ENCODE measurements at places on chromosomes 3 and 15.

- DNase-seq: no peak
Measured at GRCh38 chr3:146542179-146542578, 2.2 kb downstream of the PLSCR1 start.

DNA sequence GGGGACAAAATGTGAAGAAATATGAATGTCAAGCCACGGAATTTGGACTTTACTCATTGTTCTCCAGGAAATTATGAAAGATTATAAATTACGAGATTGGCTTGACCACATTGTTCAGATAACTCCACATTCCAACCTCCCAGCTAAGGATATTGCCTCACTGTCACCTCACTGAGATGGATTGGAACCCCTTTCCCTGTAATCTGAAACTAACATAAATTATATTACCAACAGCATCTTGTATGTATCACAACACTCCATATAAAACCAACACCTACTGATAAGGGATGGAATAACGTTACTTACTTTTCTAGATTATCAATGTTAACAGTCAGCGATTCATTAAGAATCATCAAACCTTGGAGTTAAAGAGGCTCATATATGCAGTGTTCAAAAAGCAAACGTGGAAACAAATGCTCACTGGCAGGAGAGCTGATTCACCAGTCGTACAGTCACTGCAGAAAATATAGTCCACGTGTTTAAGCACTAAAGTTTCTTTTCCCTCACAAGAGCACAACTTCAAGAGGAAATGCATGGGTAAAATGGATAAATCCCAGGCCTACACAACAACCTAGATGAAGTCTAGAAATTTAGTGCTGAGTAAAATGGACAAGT, 451.5 kb downstream of the FGF12 start:
- no peak for DNase-seq

GRCh38 chr15:41104234-41104633, 11.8 kb downstream of the INO80 start:
- no peak for DNase-seq

DNA sequence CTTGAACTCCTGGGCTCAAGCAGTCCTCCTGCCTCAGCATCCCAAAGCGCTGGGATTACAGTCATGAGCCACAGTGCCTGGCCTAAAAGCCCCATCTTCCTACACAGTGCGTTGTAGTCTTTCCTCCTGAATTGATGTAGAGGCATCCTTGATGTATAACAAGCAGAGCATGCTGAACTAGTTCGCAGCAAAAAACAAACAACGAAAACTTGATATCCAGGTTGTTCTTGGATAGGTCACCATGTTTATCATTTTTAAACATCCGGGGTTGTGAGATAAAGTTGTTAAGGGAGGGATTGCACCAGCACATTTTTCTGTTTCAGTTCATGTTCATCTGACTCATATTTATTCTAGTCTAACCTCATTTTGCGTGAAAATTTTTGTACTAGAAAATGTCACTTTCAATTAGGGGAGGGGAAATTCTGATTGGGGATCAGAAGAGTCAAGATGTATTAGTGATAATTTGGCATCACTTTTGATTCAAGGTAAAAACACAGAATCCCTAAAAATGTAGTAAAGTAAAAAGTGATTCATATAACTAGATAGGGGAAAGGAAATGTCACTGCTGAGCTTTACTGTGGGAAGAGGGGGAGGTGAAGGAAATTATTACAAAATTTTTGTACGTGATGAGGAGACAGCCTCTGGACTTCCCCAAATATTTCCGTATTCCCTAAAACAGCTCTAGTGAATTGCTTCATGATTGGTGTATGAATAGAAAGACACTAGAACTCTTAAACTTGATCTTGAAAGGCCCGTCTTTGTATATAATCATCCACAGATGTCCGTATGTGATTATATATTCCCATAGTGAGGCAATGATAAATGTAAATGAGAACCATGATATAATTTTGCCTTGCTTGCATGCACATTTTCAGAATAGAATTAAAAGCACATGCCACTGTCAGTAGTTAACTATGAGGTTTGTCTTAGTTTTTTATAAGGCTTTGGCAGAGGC, 22.9 kb downstream of the RAB8B start:
- DNase-seq: no peak

DNA sequence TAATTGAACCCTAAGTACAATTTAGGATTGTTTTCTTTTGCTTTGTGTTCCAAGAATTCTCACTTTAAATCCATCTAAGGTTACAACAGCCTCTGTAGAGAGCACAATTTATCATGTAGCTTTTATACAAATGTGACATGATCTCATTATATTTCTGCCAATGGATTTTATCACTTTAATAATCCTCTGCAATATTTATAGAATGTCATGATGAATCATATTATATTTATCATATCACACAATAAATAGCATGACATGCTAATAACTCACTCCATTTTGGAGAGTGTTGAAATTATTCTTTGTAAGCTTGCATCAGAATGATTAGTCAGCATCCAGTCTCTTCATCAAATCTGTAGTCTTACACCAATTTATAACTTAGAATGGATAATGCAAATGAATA, 280.6 kb upstream of the ZNF717 start:
- no peak for DNase-seq

DNA sequence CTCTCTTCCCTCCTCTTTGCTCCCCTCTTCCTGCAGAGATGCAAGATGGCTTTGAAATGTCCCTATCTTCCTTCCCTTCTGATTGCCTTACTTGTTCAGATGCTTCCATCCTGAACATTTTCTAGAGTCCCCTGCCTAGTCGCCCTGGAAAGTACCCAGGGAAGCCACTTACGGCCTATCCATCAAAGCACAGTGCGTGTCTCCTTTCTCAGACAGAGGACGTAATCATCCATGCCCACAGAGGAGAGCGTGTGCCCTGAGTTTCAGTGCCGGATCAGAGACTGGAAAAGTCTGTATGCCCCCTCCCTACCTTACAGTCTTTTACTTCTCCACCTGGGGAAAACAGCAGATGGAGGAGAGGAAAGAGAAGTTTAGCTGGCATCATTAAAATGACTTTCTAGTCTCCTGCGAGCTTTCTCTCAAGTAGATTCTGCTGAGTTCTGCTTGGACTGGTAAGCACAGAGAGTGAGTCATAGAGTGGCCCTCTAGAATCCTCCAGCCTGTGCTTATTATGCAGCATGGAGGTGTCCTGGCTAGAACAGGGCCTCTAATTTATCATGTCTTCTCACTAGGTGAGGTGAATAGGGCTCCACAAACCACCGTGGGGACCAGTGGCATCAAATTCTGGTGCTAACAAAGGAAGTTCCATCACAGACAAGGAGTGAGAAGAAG, 114.6 kb downstream of the SLCO3A1 start:
- no peak for DNase-seq

DNA sequence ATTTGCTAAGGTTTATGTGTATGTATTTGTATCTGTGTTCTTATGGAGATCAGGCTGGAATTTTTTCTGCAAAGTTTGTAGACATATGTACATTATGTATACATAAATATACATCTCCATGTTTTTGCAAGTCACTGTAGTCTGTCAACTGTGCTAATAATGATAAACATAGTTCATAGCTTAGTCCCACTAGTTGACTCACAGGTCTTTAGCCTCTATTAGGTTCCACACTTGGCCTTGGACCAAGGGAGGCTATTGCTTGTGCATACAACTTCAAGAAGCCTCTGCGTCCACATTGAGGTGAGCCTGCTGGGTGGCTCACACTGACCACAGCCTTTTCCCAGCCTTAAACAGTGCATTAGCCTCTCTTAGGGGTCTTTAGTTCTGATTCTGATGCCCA, 243.8 kb upstream of the PEX5L start:
- DNase-seq: no peak
